ENCODE measurements at places on chromosomes 11 and 22.

DNA sequence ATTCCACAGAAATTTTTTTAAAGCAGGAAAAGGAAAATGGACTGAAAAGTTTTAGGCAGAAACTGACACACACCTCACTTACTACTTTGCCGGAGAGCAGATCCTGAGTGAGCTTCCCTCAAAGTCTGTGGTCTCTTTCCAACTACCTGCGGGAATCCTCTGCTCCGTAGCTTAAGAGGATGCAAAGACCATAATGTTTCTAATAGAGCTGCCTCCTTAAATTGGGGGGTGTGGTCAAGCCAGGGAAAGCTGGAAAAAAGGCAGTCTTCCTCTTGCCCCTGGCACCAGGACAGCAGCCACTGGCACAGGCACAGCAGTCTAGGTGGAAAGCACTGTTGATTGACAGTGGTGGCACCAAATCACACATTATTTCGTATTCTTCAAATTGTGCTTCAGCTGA, at the start of gene ETS1:
ETS1 (minus strand) TSS at position 144 of the 400 bp plus-strand sequence. CDS start 14,428 bp downstream, outside the sequence.
- DNase-seq, result peak; percentile 44

GRCh38 chr22:41048791-41049717, 43.3 kb upstream of the EP300 start:
- DNase-seq, result peak; percentile 84

GRCh38 chr22:18035751-18036150, 11.4 kb upstream of the MICAL3 start:
- DNase-seq, result peak; percentile 36

DNA sequence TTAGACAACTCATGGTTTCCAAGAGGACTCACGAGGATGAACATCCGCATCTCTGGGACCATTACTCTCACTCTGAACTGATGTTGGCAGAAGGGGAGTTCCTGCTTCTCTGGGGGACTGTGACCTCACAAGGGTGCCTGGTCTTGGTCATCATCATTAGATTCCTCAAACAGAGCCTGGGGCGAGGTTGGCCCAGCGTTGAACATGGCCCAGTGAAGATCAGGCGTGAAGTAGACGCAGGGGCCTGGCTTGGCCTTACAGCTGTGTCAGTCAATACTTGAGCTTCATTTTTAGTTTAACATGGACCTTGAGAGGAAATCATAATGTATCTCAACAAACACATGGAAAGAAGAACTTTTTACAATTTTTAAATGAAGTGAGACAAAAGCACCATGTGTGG, 617.1 kb downstream of the BRD1 start:
- DNase-seq, result no peak

GRCh38 chr11:60840470-60841430, 1.2 kb upstream of the CCDC86 start:
- peak; percentile 76 for DNase-seq

DNA sequence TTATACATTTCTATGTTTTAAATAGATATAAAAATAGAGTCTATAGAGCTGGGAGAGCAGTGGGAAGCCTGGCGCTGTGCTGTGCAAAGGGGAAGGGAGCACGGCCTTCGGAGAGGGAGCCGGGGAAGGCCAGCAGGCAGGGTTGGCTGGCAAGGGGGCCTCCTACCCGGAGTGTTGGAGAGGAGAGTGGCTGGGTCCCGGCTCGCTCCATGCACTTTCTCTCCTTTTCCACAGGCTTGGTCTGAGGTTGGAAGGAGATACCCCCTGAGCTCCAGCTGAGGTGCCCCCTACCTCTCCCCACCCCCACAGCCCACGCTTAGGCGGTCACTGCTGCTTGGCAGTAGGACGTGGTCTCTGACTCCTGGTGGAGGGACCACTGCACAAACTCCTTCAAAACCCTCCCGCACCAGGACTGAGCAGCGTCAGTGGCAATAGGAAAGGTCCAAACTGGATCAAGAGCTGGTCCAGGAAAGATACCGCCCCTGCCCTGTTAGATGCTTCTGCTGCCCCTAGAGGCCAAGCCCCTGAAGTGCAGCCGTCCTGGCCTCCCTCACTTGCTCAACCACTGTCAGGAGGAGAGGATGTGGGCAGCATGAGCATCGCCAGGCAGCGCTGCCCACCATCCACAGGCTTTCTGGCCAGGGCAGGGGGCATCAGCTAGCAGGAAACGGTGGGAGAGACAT, 52.9 kb downstream of the SYT13 start:
- DNase-seq, result peak; percentile 82

- DNase-seq, result peak; percentile 92
These were observed 11.0 kb upstream of the GRAMD4 start for GRCh38 chr22:46609175-46609690.

DNA sequence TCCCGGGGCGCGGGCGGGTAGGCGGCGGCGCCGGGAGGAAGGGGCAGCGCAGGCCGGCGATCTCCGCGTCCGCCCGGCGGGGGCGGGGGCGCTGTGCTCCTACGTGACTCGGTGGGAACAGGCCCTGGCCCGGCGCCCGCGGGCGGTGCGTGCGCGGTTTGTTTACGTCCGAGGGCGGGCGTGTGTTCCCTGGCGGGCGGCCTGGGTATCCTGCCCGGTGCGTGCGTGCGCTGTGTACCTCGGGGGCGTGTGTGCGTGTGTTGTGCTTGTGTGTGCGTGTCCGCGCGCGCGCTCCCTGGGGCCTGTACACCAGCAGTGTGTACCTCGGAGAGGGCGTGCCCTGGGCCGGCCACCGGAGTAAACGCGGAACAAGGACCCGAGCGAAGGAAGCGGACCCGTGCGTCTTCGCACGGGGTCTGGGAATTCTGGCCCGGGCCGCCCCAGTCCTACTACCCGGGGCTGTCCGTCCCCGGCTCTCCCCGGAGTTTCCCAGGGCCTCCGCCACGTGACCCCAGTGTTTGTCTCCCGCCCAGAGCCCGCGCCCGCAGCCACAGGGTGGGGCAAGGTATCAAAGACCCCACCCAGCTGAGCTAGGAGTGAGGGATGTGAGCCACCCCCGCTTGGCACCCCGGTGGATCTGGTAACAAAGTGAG, 769 bp downstream of the MAFF start:
- peak; percentile 94 for DNase-seq

DNA sequence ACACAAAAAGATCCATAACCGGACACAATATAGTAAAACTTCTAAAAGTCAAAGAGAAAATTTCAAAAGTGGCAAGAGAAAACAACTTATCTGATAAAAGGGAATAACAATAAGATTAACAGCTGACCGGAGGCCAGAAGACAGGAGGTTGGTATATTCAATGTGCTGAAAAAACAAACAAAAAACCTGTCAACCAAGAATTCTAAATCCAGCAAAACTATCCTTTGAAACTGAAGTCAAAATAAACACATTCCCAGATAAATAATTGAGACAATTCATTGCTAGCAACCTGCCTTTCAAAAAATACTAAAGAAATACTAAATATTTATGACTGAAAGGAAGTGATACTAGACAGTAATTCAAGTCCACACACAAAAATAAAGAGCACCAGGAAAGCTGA, 101.3 kb downstream of the RELT start:
- no peak for DNase-seq

DNA sequence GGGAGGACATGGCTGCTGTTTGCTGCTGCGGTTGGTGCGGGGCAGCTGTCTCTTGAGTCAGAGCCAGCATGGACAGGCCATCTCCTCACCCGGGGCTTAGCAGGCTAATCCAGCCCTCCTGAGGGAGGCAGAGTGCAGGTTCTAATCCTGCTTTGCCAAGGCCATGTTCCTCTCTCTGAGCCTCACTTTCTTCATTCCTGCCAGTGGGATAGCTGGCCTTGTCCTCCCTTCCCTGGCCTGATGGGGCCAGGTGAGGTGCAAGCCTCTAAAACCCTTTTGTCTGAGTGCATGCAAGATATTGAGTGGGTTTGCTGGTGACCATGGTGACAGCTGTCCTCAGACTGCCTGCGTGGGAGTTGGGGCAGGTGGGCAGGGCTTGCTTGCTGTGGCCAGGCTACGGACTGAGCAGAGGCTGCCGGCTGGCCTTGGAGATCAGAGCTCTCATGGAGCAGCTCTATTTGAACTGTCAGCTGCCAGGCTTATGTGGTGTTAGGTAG, 3.6 kb downstream of the USP35 start:
- DNase-seq, result peak; percentile 68

DNA sequence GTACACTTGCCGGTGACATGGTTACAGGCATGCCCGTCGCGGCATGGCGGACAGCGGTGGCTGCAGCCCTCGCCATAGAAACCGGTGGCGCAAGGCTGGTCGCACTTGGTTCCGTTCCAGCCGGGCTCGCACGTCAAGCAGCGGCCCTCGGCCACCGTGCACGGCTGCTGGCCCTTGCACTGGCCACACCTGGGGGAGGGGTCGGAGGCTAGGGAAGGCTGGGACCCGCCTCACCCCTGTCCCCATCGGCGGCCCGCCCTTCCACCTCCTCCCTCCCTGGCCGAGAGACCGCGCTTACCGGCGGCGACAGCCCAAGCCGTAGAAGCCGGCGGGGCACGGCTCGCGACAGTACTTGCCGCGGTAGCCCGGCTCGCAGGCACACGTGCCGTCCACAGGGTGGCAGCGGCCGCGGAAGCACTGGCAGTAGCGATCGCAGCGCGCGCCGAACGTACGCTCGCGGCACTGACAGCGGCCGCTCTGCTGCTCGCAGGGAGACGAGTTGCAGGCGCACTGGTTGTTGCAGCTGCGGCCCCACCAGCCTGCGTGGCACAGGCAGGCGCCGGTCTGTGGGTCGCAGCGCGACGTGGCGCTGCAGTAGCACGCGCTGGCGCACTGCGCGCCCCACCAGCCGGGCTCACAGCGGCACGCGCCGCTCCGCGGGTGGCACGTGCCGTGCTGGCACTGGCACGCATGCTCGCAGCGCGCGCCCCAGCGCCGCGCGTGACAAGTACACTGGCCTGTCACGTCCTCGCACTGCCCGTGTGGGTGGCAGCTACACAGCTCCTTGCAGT, 6.7 kb downstream of the SCARF2 start:
- peak; percentile 85 for DNase-seq

GRCh38 chr11:113629562-113629961, 76.5 kb downstream of the TMPRSS5 start:
- no peak for DNase-seq

DNA sequence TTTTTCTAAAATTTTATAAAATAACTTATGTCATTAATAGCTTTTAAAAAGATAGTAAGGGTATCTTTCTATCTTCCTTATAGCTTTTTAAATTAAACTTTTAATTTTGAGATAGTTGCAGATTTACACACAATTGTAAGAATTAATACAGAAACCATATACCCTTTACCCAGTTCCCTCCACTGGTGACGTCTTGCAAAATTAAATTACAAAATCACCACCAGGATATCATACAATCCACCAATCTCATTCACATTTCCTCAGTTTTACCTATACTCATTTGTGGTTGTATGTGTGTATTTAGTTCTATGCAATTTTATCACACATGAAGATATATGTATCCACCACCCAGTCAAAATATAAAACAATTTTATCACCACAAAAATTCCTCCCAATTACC, 10.0 kb downstream of the SBF2 start:
- DNase-seq, result no peak

GRCh38 chr11:29485641-29486040, 531.2 kb downstream of the KCNA4 start:
- no peak for DNase-seq

- DNase-seq, result no peak
These were observed 15.5 kb upstream of the CCND1 start for GRCh38 chr11:69625476-69625875.

DNA sequence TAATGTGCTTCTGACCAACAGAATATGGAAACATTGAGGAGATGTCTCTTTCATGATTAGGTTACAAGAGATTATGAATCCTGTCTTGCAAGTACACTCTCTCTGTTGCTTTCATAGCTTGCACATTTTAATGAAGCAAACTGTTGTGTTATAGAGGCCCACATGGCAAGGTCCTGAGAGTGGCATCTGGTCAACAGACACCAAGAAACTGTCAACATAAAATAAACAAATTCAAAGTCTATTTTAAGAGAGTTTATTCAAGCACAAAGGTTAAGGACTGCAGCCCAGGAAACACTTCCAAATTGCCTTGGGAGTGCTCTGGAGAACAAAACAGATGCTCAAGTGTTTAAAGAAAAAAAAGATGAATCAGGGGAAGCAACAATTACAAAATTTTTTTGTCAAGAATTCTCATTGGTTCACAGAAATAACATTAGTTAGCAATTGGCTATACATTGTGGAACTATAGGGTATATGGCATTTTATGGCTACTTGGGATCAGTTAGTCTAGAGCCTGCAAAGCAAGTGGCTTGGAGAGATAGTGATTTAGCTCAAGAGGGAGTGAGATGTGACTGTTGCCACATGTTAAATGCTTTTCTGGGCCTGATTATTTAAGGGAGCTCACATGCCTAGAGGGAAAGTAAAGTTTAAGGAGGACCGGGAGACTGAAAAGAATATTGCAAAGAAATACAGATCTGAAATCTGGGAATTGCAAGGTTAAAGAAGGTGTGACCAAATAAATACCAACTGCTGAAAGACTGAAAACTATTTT, 54.6 kb downstream of the CTSC start:
- DNase-seq, result no peak

GRCh38 chr11:27186580-27186979, 146.0 kb downstream of the BBOX1 start:
- no peak for DNase-seq

GRCh38 chr11:16011396-16011795, 344.9 kb downstream of the SOX6 start:
- DNase-seq, result no peak

GRCh38 chr11:116072601-116073410, 568.6 kb upstream of the CADM1 start:
- DNase-seq, result no peak

DNA sequence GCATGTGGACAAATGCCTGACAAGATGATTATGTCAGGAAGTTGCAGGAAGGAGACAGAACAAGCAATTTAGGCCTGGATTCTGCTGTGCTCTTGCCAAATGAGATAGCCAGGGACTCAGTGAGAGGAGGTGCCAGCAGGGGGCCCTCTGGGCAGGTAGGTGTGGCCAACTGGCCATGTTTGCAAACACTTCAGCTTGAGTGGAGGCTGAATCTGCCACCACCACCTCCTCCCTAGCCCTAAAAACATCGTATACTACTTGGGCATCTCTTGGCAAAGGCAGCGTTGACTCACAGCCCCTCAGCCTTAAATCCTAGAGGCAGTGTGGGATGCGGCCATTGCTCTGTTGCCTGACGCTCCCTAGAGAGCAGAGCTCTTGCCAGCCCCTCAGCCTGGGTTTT, 95.1 kb upstream of the PLET1 start:
- DNase-seq, result peak; percentile 30

DNA sequence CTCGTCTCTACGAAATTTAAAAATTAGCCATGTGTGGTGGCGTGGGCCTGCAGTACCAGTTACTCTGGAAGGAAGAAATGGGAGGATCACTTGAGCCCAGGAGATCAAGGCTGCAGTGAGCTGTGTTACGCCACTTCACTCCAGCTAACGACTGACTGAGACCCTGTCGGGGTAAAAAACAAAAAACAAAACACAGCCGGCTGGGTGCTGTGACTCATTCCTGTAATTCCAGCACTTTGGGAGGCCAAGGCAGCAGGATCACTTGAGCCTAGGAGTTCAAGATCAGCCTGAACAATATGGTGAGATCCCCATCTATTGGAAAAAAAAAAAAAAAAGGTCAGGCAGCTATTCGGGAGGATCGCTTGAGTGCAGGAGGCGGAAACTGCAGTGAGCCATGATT, 2.4 kb downstream of the PAFAH1B2 start:
- no peak for DNase-seq

- DNase-seq, result peak; percentile 79
These were observed 289.2 kb downstream of the MN1 start for GRCh38 chr22:27512283-27512761.
